ENCODE measurements at places on chromosomes 12 and 14.

DNA sequence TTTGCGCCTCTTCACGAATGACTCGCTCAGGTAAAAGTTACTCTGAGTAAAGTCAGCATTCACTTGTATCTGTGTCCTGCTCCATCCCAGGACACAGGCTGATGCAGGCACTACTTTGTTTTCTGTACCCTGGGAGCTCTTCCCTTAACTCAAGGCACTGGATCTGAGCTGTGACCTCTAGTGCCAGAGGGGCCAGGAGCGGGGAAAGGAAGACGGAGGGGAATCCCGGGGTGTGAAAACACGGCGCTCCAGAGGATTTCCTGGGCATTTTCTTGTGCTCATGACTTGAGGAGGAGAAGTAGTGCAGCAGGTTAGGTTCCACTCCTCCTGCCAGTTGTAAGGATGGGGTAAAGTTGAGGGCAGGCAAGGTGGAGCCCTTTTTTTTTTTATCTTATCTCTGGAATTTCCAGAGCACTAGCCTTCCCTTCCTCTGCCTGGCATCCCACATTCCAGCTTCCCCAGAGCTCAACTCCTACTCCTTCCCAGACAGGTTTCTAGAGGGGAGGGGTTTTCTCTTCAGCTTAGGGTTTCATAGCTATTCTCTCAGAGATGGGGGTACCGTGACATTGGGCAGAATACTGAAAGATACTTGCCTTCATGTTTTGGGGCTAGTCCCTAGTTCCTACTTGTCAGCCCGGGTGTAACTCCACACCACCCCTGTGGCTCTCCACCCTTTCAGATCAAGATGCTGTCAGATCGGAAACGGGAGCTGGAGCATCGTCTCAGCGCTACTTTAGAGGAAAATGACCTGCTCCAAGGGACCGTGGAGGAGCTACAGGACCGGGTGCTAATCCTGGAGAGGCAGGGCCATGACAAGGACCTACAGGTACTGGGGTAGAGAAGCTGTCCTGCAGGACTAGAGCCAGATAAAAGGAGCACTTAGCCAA is 52.3 kb downstream of the RAB35 start:
- no peak for DNase-seq

GRCh38 chr12:85656561-85656960 is 179.6 kb downstream of the RASSF9 start:
- no peak for DNase-seq

DNA sequence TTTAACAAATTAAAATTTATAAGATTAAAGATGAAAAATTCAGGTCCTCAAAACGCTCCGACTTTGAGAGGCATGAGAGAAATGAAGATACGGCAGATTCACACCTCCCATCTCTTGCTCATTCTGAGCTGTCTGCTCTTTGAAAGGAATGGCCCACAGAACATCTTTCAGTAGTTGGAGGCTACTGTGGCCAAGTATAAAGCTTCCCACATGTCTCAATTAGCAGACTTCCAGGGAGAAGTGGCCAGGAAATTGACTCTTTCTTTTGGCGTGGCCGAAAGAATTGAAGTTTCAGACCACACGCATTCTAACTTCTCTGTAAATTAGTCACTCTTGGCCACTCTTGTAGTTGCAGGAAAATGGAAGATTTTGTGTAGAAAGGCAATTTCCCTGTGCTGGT is 129.2 kb downstream of the DIP2B start:
- DNase-seq: peak; percentile 57

DNA sequence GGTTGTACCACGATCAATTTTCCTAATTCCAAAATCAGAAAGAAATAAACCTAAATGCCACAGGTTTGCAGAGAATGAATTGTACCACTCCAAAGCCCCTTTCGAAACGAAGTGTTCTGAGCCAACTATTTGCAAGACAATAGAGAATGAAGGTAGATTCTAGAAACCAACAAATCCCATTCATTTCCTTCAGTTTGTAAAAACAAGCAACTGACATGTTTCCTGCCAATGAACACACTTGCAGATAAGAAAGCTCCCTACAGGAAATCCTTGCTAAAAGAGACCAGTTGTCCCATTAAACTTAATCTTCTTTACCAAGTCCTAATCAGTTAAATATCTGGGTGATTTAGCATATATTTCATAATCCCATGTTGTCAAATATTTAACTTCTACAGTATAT is 198.4 kb upstream of the FOXN3 start:
- DNase-seq: no peak

GRCh38 chr12:47408171-47408871 is 297.5 kb downstream of the RPAP3 start:
- DNase-seq: no peak

DNA sequence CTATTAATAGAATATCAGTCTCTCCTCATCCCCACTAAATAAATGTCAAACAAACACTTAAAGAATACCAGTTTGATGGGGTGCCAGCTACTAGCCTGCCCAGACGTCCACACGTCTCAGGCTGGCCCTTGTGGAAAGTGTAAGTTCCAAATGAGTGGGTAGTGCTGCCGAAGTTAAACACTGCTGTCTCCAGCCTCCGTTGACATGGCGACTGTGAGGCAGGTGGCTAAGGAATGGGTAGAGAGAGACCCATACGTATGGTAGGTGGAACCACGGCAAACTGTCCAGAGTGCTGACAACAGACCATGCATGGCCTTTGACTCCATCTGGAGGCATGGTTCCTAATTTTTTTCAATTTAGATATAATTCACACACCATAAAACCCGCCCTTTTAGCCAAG is 37.9 kb downstream of the PITPNM2 start:
- DNase-seq: no peak

GRCh38 chr12:115897729-115898128 is 379.8 kb downstream of the MED13L start:
- peak; percentile 19 for DNase-seq

GRCh38 chr12:123089140-123089539 is 61.8 kb downstream of the PITPNM2 start:
- DNase-seq: no peak

DNA sequence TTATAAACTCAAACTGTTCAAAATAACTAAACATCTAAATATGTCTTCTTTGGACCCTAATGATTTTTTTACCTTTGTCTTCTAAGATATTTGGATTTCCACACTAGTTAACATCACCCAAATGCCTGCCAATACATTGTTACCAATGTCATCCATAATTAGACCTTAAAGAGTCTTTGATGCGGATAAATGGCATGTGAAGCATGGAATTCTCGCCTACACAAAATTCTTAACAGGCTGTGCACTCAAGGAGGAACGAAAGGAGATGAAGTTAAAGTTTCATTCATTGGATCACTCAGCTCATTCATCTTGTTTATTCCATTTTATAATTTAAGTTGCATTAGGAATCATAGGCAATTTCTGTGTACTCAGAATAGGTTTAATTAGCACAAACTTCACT is 219.7 kb downstream of the ACSS3 start:
- peak; percentile 55 for DNase-seq

DNA sequence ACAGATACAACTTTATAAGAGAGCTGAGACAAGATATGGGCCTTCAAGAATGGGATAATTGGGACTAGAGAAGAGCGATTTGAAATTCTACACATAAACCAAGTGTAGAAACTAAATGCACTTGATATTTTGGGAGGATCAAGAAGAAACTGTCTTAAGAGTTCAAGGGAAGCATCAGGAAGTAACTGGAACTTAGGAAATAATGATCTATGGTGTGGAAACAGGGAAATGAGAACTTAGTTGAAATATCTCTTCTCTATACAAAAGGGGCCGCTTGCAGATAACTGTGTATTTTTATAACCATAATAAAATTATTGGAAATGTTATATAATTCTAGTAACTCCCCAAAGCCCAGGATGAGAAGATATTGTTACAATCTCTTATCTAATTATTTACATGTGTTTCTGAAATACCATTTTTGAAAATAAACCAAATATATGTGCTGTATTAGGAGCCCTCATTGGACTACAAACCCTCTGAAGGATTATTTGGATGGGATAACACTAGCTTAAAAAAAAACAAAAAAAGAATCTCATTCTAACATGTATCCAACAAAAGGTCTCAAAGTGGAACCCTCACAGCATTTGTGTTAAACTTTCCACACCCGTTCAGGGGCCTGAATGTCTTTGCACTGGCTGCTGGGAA is 84.7 kb upstream of the FLRT2 start:
- DNase-seq: no peak

DNA sequence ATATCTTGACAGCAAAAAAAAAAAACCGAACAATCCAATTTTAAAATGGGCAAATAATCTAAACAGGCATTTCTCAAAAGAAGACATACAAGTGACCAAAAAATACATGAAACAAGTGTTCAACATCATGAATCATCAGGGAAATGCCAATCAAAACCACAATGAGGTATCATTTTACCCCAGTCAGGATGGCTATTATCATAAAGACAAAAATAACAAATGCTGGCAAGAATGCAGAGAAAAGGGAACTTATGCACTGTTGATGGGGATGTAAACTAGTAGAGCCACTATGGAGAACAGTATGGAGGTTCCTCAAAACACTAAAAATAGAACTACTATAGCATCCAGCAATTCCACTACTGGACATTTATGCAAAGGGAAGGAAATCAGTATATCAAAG is 448.2 kb downstream of the RGS6 start:
- no peak for DNase-seq

DNA sequence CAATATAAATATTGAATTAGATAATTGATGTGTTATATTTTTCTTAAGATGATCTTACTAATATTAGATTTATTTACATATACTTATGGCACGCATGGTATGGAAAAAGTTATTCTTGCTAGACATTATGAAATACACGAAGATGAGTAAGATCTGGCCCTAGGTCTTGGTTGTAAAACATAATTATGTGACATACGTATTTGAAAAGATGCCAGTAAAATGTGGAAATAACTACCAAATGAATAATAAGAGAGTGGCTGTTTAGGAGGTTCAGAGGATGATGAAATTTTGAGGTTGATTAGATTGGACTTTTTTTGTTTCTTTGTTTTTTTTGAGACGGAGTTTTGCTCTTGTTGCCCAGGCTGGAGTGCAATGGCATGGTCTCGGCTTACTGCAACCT is 41.3 kb downstream of the FANCM start:
- peak; percentile 95 for DNase-seq

DNA sequence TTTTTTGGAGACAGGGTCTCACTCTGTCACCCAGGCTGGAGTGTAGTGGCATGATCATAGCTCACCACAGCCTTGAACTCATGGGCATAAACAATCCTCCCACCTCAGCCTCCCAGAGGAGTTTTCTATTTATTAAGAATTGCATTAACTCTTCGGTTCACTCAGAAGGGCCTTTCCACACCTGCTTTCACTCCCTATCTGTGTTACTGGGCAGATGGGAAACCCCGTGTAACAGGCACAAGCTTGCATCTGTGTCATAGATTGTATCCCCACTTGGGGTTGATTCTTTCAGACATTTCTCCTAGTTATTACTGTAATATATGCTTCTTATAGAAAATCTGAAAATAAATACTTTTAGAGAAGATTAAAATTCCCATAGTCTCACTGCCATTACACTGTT is 38.7 kb downstream of the STX2 start:
- DNase-seq: no peak

DNA sequence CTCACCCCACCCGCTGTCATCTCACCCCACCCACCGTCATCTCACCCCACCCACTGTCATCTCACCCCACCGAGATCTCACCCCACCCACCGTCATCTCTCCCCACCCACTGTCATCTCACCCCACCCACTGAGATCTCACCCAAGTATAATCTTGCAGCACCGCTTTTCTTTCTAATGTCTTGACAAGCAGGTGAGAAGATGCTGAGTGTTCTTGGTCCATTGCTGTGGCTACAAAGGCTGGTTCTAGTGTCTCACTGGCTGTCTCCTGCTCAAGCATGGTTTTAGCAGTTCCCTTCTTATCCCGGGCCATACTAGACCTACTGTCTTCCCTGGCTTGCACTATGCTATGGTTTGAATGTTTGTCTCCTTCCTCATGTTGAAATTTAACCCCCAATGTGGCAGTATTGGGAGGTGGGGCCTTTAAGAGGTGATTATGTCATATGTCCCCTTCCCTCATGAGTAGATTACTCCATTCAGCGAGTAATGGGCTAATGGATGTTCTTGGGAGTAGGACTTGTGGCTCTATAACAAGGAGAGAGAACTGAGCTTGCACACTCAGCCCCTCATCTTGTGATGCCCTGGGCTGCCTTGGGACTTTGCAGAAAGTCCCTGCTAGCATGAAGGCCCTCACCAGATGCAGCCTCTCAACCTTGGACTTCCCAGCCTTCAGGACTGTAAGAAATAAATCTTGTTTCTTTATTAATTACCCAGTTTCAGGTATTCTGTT is 47.7 kb upstream of the PPP2R5C start:
- no peak for DNase-seq

GRCh38 chr12:24997970-24998582 is 49.2 kb upstream of the BCAT1 start:
- peak; percentile 85 for DNase-seq

DNA sequence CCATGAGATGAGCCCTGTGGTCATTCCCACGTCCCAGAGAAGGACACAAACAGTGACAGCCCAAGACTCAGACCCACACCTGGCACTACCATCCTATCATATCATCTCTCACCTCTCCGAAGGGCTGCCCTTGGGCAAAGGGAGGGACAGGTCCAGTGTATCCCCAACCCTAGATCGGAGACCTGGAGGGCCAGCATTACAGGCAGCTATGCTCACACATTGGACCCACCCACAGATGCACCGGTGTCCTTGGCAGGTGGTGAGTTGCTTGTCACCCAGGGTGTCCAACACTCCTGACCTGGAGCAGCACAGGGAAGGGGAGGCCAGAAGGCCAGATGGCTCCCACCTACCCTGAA is 117.4 kb downstream of the DICER1 start:
- no peak for DNase-seq

DNA sequence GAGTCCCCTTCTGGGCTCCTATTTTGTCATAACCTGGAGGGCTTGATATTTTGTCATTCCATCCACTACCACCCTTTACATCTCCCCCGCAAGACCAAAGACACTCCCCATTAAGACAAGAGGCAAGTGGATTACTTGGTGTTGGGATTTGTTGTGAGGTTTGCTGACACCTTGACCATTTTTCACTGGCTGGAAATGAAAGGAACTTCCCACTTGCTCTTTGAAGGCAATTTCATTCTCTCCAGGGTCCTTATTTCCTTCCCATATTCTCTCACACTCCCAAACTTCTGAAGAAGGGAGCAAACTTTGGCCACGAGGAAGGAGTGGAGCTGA is 14.9 kb downstream of the AGAP2 start:
- no peak for DNase-seq

GRCh38 chr14:25887251-25887878 is 710.5 kb downstream of the NOVA1 start:
- peak; percentile 22 for DNase-seq

DNA sequence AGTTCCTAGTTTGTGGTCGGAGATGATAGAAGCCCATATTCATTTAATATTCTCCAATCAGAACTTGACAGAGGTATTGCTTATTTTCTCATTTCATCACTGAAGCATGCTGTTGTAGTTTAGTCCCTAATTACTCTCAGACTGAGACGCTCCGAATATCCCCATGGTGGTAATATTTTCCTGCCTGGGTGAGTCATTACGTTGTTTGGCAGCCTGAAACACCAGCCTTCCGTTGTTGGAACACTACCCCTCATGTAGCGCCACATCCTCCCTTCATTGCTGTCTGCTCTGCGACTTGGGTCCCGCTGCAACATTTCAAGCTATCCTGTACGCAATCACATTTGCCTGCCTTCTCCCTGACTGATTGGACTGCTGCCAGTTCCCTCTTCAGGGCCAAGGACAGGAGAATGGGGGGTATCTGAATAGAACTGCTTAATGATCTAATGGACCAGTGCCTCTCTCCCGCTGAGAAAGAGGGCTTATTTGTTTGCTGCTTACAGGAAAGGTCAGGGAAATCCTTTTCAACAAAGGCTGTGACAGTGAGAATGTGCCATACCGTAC is 369.1 kb downstream of the NPAS3 start:
- DNase-seq: peak; percentile 96
